ENCODE measurements at places on chromosomes 3 and 15.

- DNase-seq: no peak
These were observed 1077.1 kb downstream of the ZPLD1 start for GRCh38 chr3:103511891-103512290.

DNA sequence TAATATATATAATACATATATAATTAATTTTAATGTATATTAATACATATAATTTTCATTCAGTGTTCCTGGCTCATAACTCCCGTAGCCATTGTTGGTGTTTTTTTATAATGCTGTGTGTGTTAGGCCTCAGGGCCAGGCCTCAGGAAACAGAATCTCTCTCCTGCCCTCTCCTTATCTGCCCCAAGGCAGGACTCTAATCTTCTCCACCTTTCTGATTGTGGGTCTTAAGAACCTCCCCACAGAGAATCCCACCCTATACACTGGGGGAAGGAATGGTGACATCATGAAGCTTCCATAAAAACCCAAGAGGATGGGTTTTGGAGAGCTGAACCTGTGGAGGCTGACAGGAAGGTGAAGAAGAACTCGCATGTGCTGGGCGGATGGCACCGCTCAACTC lies 4.0 kb upstream of the FMN1 start:
- no peak for DNase-seq

GRCh38 chr3:159632128-159632527 lies 356.5 kb upstream of the IL12A start:
- DNase-seq: no peak

- DNase-seq: no peak
These were observed 156.3 kb downstream of the MTHFS start for GRCh38 chr15:79740561-79740960.

DNA sequence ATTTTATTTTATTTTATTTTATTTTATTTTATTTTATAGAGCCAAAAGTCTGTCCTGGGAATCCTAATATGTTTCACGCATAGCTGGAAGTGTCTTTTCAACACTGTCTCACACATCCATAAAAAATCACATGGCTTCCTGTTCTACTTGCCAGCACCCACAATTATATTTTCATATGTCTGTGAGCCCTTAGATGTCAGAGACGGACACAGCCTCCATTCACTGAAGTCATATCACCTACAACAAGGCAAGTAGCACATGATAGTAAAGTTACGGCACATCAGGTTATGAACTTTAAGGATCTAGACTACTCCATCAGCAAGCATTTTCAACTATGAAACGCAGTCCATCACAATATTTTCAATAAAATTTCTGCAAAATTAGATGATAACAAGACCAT lies 168.4 kb downstream of the ZIC4 start:
- DNase-seq: no peak
